ENCODE measurements at places on chromosomes 13 and 19. TPM values are rescaled to one million over a fixed set of nuclear protein-coding genes. Genes with fewer than 3 reads are reported as not detected.

DNA sequence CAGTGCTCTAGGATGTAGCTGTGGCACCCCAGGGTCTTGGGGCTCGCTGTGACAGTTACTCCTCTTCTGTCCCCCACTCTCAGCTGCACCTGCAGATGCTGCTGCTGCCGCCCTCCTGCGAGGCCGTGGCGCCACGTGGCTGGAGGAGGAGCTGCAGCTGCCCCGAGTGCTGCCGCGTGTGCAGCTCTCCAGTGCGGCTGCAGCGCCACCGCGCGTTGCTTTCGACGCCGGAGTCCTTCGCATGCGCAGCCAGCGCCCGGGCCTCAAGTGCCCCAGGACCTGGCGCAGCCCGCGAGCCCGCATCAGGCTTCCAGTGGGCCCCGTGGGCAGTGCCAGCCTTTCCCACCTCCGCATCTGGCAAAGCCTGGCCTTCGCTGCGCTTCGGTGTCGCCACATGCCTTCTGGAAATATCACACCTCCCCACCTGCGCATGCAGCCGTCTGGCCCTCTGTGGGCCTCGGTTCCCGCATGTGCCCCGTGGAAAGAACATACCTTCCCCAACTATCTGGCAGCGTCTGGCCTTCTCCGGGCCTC lies 692 bp upstream of the ZNF580 start:
- peak; percentile 80 for DNase-seq

DNA sequence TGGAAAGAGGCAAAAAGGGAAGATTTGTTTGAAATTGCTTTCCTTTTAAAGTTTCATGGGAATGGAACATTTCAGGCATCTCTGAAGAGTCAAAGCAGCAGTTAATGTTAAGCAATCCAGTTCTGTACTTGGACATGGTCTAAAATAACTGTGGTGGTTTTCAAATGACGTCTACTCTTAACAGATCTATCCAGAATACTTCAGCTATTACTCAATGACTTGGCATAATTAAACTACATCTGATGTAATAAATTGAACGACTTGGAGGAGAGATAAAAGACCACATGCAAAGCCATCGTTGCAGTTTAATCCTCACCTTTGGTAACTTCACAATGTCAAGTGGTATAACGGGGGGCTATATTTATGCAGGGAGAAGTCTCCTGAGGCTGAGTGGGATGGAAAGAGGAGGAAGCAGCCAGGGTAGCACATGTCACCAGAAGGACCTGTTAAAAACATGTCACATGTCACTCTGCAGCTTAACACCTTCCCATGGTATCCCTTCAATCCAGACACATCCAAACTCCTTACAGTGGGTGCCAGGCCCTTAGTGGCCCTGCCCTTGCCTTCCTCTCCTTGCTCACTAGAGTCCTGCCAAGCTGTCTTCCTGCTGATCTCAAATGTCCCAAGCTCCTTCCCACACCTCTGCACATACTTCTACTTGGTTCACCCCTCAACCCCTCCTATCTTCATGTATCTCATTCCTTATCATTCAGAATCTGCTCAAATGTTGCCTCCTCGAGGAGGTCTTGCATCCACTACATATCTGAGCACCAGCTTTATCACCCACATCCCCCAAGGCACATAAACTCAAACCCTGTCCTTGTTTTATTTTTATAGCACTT lies 327.8 kb downstream of the SUCLA2 start:
- DNase-seq = no peak

- no peak for DNase-seq
Observed at GRCh38 chr19:3405261-3405653, 38.9 kb downstream of the NFIC start.

DNA sequence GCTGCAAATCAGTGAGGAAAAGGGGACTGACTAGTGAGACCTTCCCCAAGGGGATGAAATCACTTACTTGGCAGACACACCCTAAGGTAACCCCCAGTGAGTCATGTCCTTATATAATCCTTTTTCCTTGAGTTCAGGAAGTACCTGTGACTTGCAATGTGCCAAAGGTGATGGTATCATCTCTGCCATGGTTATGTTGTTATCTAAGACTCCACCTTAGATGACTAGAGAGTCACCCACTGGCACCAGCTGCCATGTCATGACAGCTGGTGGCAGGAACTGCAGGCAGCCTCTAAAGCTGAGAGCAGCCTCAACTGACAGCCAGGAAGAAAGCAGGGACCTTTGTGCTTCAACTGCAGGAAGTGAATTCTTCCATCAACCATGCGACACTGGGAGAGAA lies 12.5 kb downstream of the PBX4 start:
- no peak for DNase-seq

GRCh38 chr13:36371185-36371584 lies 25.0 kb upstream of the SPART start:
- no peak for DNase-seq

DNA sequence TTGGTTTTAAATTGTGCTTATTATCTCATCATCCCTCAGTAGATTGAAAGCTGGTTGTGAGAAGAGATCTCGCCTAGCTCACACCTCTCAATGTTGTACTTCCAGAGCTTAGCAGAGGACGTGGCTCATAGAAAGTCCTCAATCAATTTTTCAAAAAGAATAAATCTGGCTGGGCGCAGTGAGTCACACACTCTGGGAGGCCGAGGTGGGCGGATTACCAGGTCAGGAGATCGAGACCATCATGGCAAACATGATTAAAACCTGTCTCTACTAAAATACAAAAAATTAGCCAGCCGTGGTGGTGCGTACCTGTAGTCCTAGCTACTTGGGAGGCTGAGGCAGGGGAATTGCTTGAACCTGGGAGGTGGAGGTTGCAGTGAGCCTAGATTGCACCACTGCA lies 4.7 kb upstream of the ASF1B start:
- no peak for DNase-seq

GRCh38 chr13:20633802-20634201 lies 66.8 kb downstream of the IFT88 start:
- DNase-seq = no peak

DNA sequence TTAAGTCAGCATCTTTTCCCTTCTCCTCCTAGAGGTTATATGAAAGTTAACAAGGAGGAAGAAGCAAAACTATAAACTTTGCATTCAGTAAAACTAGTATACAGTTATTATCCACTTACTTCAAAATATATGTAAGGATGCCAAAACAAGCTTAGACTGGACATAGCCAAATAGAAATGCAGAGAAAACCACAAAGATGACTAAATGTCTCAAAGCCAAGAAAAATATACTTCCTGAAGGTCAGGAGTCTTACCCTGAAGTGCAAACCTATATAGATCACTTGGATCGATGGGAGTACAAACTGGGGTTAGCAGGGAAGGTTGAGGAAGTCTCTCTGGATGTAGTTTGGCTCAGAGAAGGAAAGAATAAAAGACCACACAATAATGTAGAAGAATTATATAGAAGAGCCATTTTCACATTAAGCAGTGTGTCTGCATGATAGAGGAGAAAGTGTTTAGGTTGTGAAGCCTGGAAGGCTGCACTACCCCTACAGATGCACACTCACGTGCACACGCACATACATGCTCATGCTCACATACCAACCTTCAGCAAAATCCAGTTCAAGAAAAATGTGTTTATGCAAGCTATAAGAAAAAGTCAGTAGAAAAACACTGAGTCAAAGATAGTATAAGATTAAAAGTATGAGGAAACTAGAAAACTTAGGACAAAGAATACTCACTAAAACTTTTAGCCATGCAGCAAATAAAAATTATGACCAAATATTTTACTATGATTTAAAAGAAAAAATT lies 112.1 kb upstream of the RXFP2 start:
- no peak for DNase-seq

DNA sequence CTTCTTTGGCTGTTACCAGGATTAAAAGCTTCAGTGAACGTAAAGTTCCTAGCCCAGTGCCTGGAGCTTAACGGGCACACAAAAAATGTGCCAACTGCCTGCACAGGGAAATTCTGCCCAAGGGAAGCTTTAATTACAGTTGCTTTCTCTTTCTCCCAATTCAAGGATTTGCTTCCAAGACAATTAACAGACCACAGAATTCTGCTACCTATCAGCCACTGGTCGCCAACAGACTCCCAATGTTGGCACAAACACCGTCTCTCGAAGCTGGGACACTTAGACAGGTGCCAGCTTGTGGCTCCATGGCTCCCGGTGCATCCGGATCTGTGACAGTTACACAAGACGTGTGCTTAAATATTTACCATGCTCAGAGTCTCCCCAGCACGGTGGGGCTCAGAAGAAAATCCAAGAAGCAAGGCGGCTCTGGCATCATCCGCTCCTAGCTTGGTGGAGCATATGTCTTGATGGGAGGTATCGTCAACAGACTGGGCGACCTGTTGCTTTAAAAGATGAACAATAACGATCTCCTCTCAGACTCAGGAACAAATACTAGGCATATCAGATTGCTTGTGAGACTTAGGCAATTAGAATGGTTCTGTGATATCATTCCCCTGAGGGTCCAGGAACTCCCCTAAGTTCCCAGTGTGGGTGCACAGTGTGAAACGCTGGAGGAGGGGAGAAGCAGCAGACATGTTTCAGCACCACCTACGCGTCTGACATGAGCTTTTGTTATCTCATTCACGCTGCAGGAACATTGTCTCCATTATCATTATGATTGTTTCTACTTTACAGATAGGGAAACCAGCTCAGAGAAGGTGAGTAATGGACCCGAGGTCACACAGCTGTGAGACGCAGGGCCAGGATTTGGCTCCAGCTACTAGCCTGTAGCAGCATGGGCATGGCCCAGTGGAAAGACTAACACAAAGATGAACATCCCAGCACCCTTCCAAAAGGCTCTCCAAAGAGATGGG lies 61.6 kb downstream of the ALOX5AP start:
- peak; percentile 25 for DNase-seq

The AMH gene
- polyA plus RNA-seq = 4.3 TPM

GRCh38 chr19:33894787-33895186 lies 98.1 kb downstream of the KCTD15 start:
- no peak for DNase-seq

- peak; percentile 10 for DNase-seq
Observed at GRCh38 chr13:28100150-28101121, at the start of gene FLT3. FLT3 (minus strand) TSS chr13:28100576; CDS start chr13:28100510, 66 bp downstream.

The PRKCG gene
- polyA plus RNA-seq = 0.07 TPM

GRCh38 chr19:3521104-3521445 lies 15.0 kb downstream of the FZR1 start:
- DNase-seq = no peak

DNA sequence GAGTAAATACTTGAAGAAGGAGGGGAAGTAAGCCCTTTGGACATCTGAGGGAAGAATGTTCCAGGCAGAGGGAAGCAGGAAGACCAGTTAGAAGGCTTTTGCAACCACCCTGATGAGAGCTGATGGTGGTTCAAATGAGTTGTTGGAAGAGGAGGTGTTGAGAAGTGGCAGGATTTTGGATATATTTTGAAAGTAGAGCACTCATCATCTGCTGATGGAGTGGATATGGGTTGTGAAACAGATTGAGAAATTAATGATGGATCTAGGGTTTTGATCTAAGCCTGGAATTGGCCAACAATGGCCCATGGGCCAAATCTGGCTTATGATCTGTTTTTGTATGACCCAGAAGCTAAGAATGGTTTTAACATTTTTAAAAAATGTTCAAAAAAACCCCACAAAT lies 230.7 kb downstream of the NDFIP2 start:
- no peak for DNase-seq

GRCh38 chr13:64672751-64673150 lies 2557.4 kb downstream of the PCDH9 start:
- DNase-seq = no peak

The ZNF578 gene
- polyA plus RNA-seq = 0.40 TPM

DNA sequence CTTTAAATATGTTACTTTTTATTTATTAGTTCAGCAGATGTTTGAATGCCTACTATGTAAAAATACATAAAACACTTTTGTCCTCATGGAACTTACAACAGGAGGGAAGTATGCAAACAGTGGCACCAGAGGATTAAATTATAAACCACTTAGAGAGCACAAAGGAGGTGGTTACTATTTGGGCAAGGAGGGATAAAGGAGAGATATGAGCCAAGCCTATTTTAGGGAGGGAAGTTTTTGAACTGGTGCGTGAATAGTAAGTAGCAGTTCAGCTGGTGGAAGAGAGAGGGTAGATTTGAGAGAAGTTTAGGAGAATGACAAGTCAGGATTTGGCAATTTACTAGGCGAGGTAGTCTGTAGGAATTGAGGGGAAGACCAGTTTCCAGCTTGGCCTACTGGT lies 8.6 kb downstream of the AKAP11 start:
- DNase-seq = no peak

The NLRP9 gene
- polyA plus RNA-seq = not detected

GRCh38 chr13:26323764-26324163 lies 69.8 kb downstream of the CDK8 start:
- no peak for DNase-seq

- DNase-seq = no peak
Observed at GRCh38 chr19:16052353-16052752, 23.9 kb upstream of the TPM4 start.

The GARIN5A gene
- polyA plus RNA-seq = 0.76 TPM

DNA sequence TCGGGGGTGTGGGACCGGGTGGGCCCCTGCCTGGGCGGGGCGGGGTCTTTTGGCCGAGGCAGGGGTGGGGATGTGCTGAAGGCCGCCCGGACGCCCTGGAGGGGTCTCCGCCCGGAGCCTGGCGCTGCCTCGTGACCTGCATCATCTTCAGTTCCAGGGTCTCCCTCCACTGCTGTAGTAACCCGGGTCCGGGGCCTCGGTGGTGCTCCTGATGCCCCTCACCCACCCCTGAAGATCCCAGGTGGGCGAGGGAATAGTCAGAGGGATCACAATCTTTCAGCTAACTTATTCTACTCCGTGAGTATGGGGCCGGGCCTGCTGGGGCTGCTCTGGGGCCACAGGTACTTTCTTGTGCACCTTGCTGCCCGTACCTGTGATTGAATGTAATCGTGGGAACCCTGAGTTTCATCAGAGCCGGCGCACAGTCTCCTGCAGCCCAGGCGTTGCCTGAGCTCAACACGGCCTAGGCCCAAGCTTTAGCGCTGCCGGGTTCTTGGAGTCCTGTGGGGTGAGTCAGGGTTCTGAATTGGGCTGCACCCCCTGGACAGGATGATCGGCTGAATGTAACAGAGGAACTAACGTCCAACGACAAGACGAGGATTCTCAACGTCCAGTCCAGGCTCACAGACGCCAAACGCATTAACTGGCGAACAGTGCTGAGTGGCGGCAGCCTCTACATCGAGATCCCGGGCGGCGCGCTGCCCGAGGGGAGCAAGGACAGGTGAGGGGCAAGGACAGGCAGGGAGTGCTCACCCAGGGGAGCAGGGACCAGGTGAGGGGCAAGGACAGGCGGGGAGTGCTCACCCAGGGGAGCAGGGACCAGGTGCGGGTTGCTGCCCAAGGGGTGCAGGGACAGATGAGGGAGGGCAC lies 10.5 kb downstream of the PEAK3 start:
- DNase-seq = no peak

The ZNF763 gene
- 0.17 TPM for polyA plus RNA-seq

GRCh38 chr13:97493456-97493855 lies 59.5 kb downstream of the RAP2A start:
- no peak for DNase-seq

GRCh38 chr19:35430409-35431144 lies 17.5 kb upstream of the FFAR2 start:
- no peak for DNase-seq

- no peak for DNase-seq
Observed at GRCh38 chr19:20078581-20079031, 806 bp downstream of the ZNF90 start.

Measured in endothelial cell of umbilical vein (primary cell).